ENCODE measurements at places on chromosomes 2 and 18. TPM values are rescaled to one million over a fixed set of nuclear protein-coding genes. Genes with fewer than 3 reads are reported as not detected.

GRCh38 chr2:220891405-220891804, 680.7 kb downstream of the EPHA4 start:
- H3K4me1 ChIP-seq, result no peaks in the 10 kb centered on the region
- H3K27me3 ChIP-seq, result no peaks in the 10 kb centered on the region
- no peak overlapping the region for H3K27ac ChIP-seq
- H3K4me3 ChIP-seq, result no peak overlapping the region

- DNase-seq, result no peak
- no peak overlapping the region for H3K4me3 ChIP-seq
- no peaks in the 10 kb centered on the region for H3K27me3 ChIP-seq
- H3K36me3 ChIP-seq, result no peaks in the 10 kb centered on the region
These were observed 756.7 kb downstream of the SOCS6 start for GRCh38 chr18:71045331-71046065.

DNA sequence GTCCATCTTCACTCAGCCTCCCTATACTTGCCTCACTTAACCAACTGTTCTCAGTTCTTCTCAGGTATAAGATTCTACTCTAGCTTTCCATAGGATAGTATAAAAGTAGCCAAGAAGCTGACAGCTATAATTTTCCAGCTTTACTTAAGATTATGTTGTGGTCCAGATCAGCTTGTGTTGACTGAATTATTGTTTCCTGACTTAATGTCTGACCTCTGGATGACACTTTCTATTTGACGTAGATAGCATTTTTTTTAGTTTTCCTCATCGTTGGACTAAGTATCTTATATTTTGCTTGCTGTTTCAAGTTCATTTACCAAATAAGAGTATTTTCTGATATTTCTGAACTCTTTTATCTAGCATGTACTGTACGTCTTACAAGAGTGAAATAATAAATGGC, 1272.5 kb upstream of the CDH2 start:
- DNase-seq, result no peak
- no peaks in the 10 kb centered on the region for H3K4me1 ChIP-seq
- no peak overlapping the region for H3K4me3 ChIP-seq
- no peaks in the 10 kb centered on the region for H3K36me3 ChIP-seq
- H3K27me3 ChIP-seq, result no peaks in the 10 kb centered on the region
- H3K27ac ChIP-seq, result no peak overlapping the region

- H3K4me1 ChIP-seq, result no peaks in the 10 kb centered on the region
- H3K36me3 ChIP-seq, result no peaks in the 10 kb centered on the region
- no peak for DNase-seq
These were observed 199.2 kb downstream of the ICOS start for GRCh38 chr2:204135752-204136151.

DNA sequence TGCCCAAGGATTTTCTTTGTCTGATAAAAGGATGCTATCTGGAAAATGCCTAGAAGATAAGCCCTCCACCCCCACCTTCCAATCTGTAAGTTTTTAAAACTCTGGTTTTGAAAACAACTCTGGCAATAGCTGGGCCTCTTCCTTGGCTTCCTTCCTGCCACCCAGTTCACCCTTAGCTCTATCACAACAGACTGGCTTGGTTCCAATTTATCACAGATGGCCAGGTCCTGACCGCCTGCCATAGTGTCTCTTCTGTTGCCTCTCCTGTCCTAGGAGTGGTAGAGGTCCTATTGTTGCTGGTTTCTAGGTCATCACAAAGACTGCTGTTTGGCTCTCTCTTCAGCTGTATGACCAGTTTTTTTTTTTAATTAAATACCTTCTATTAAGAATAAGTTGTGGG, 1727.9 kb upstream of the SLC39A10 start:
- no peaks in the 10 kb centered on the region for H3K4me1 ChIP-seq
- H3K27ac ChIP-seq, result no peak overlapping the region
- no peak overlapping the region for H3K4me3 ChIP-seq
- H3K27me3 ChIP-seq, result no peaks in the 10 kb centered on the region
- DNase-seq, result no peak
- H3K36me3 ChIP-seq, result no peaks in the 10 kb centered on the region

The GNLY gene
- total RNA-seq, result 4.3 TPM

The PNO1 gene
- total RNA-seq, result 12.3 TPM

Measured in B cell (primary cell).